ENCODE measurements at places on chromosomes 5 and 9.

- no peak for DNase-seq
Measured at GRCh38 chr5:94028001-94028400, 286.6 kb upstream of the POU5F2 start.

DNA sequence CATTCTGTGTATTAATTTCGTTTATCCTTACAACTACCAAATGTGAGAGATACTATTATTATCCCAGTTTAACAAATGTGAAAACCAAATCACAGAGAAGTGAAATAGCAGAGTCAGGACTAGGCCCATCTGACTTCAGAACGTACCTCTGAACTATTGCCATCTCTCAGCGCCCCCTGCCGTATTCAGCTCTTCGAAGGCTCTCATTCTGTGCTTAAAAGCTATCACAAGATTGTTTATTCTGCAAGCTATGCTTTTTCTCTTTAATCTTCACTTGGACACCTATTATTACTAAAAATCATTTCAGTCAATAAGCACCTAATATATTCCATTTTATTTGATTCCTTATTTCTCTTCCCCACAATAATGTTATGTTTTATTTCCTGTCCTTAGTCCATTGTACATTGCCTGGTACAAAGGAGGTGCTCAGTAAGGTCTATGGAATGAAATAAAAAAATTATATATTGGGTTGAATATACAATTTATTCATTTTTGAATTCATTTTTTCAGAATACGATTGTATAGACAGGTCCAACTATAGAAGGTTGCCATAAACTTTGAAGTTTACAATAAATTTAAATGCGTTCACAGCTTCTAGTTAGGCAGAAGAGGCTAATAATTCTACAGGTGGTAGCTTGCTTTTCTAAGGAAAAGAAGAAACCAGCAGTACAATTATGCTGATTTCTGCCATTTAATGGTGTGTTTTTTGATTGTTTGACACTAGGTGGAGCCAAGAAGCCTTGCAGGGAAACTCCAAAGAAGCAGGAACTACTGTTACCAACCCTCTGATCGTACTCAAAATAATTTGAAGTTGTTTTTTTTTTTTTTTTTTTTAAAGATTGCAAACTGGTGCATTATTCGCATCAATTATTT is 202.2 kb upstream of the DMRTA1 start:
- peak; percentile 19 for DNase-seq

- DNase-seq = no peak
Measured at GRCh38 chr5:160957312-160957861, 105.4 kb upstream of the ATP10B start.

GRCh38 chr5:88877826-88878225 is 5.2 kb downstream of the MEF2C start:
- no peak for DNase-seq

DNA sequence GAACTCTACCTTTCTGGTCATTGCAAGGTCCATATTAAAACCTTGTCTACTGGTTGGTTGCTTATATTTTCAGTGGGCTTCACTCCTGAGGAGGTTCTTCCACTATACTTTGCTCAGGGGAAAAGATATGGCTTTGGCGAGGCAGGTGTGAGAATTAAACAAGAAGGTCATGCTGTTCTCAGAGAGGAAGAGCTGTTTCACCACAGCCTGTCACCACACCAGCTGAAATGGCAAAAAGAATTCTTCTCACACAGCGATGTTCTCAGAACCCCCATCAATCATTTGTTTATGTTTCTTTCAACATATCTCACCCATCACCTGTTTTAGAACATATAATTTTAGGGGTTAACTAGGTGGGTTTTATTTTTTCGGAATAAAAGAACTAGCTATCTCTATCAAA is 38.6 kb downstream of the CAPSL start:
- DNase-seq = no peak

- no peak for DNase-seq
Measured at GRCh38 chr9:36827593-36827992, 206.5 kb downstream of the PAX5 start.

DNA sequence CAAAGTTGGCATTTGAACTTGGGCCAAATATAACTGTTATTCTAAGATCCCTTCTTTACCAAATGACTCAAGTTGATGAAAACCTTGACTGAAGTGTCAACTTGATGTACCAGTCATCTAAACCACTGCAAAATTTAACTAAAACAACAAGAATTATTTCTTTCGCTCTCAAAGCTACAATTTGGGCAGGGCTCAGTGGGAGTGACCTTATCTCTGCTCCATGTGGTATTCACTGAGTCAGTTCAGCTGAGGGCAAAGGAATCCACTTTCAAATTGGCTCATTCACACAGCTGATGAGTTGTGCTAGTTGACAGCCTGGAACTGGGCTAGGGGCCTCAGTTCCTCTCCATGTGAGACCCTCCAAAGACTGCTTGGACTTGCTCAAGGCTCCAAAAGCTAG is 166.3 kb downstream of the RORB start:
- no peak for DNase-seq

- no peak for DNase-seq
Measured at GRCh38 chr5:62214701-62215100, 91.3 kb upstream of the KIF2A start.

GRCh38 chr9:27747450-27747849 is 174.2 kb upstream of the C9orf72 start:
- no peak for DNase-seq

GRCh38 chr9:135746565-135746964 is 44.6 kb downstream of the KCNT1 start:
- no peak for DNase-seq

DNA sequence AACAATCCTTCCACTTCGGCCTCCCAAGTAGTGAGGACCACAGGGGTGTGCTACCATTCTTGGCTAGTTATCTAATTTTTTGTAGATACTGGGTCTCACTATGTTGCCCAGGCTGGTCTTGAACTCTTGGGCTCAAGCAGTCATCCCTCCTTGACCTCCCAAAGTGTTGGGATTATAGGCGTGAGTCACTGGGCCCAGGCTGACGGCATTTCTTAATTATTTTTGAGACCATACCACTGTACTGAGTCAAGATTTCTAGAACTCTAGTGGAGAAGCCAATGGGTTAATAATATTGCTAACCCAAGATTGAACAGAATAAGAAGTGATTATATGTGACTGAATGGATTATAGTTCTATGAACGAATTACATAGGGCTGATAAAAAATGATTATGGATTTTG is 66.7 kb downstream of the TARS1 start:
- no peak for DNase-seq

DNA sequence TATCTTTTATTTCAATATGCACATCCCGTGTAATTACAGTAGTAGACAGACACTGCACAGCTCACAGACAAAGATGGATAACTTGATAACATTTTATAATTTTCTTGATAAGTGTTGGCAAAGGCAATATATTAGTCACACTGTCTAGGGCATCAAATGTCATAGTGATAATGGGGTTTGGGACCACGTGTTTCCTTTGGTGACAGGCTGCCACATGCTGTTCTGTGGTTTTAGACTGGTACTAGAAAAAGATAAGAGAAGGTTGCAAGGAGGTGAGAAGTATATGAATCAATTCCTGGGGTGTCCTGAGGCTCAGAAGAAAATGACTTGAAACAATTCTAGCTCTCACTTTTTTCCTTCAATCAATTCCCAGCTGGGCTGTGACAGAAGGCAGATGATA is 258.8 kb upstream of the CHD1 start:
- DNase-seq = no peak

DNA sequence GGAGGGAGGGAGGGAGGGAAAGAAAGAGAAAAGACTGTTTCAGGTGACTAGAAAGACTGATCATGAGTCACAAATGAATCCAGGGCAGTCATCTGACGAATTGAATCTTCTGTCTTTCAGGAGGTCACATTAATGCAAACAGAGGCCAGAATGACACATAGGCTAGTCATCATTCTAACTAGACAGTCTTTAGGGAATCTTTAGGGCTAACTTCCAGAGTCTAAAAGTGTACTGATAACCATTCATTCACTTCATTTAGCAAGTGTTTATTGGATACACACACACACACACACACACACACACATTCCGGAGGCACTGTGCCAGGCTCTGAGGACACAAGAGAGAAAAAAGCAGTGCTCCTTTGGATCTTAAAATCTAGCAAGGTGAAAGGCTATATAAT is 156.7 kb downstream of the EBF1 start:
- DNase-seq = no peak

GRCh38 chr9:4506490-4506889 is 16.2 kb downstream of the SLC1A1 start:
- no peak for DNase-seq

DNA sequence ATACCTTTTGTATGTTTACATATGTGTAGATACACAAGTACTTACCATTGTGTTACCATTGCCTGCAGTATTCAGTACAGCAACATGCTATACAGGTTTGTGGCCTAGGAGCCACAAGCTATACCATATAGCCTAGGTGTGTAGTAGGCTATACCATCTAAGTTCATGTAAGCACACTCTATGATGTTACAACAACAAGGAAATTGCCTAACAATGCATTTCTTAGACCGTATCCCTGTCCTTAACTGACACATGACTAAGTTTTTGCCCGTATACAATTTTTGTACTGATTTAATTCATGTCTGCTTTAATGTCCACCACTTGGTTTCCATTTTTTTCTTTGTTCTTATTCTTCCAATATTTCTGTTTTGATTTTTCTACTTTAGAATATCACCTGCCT is 18.5 kb downstream of the TNPO1 start:
- DNase-seq = no peak

DNA sequence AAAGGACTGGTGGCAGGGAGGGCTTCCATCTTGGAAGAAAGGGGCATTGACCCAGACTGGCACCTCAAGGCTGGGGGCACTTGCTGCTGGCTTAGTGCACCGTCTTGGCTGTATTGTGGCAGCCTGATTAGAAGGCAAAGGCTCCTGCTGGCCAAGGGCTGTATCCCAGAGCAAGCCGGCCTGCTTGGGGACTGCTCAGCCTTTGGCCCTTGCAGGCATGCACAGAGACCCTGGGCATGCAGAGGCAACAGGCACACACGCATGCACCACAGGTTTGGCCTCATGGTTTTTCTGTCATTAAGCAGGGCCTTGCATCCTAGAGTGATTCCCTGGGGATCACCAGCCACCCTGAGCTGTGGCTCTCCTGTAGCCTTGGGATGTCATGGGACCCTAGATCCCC is 29.0 kb downstream of the PITX1 start:
- no peak for DNase-seq

- DNase-seq = no peak
Measured at GRCh38 chr5:80165452-80165851, 90.4 kb downstream of the SERINC5 start.

DNA sequence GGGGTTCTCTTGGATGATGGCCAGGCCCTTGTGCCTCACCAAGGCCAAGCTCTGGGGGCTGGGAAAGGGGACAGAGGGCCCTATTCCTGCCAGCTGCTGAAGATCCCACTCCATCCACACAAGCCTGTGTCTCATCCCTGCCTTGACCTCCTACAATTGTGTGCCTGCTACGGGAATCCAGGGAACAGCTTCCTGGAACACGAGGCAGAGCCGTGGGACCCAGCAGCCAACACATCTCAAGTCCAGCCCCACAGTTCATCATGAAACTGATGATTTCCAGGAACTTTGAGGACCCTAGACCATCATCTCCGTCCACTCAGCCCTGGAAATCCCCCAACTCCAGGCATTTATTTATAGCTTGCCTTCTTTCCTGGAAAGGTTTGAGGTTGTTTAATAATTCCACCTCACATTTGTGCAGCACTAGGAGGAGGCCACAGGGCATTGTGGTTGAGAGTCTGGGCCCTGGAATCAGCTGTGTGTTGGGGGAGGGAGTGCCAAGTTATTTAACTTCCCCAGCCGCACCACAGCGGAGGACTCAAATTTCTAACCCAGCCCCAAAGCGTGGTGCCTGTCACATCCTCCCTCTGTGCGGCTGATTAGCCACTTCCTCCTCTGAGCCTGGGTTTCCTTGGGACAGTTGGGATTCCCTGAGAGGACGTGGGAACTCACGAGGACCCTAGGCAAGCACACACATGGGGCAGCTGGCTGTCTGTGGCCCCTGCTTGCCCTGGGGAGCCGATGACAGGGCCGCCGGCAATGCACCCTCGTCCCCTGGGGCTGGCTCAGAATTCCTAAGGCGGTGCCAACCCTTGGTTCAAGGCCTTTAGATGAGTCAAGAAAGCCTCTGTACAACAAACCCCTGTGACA is 58.2 kb upstream of the GGTA1 start:
- DNase-seq = no peak

GRCh38 chr5:40412771-40413170 is 266.9 kb upstream of the PTGER4 start:
- no peak for DNase-seq

GRCh38 chr9:135507104-135508035 is 6.9 kb downstream of the MRPS2 start:
- no peak for DNase-seq

GRCh38 chr9:121050128-121050988 is at the start of gene C5:
Gene C5 (minus strand): TSS chr9:121050275. CDS start chr9:121050246, 29 bp downstream.
- DNase-seq = no peak

GRCh38 chr9:2720179-2720654 is 2.9 kb downstream of the KCNV2 start:
- no peak for DNase-seq

- no peak for DNase-seq
Measured at GRCh38 chr5:149110406-149110805, 30.9 kb upstream of the ABLIM3 start.

GRCh38 chr5:135395451-135395850 is 3.6 kb downstream of the MACROH2A1 start:
- no peak for DNase-seq

GRCh38 chr5:122902263-122902662 is 56.9 kb downstream of the SNX24 start:
- DNase-seq = no peak

DNA sequence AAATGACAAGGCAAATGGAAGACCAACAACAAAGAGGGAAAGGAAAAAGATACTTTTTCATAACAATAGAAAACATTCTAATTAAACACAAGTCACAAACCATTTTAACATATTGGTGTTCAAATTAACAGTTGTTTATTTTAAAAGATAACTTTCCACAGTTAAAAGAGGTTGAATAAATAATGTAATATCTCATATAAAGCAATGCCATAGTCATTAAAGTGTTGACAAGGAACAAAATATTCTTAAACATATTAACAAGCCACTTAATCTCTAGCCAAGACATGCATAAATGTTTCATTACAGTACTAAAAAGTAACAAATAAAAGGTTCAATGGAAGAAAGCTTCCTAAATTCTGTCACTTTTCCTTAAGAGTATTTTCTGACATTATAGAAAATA is 12.6 kb downstream of the TMEM161B start:
- DNase-seq = no peak

GRCh38 chr9:100346836-100347235 is 5.9 kb downstream of the TEX10 start:
- DNase-seq = no peak

DNA sequence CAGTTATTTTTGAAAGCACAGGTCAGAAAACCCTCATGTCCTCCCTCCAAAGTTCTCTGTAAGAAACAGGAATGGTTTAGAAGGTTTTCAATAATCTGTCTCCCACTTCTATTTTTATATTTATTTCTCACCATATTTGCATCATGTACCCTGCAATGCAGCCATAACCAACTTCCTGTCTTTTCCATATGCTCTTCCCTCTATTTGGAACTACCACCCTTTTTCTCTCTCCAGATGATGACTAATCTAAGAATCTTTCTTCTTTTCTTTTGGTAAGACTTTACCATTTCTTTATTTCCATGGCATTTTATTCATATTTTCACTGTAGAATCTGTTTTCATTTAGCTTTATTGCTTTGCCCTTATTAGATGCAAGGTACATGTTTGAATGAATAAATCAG is 33.9 kb downstream of the MAN2A1 start:
- DNase-seq = no peak
